ENCODE measurements at places on chromosomes 2 and 18.

DNA sequence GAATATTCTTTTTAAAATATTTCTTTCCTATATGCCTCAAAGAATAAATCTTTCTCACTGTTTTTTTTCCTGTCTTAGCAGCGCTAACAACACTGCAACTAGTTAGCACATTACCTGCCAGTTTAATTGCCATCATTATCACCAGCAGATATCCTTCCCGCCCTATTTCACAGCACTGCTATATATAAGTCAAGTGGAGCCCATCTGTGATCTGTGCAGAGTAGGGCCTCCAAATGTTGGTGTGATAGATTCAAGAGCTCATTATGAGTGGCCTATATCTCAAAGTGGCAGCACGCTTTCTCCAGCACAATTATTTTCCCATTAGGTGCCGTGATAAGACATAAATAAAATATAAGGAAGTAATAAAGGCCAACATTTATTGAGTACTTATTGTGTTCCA is 19.8 kb upstream of the RGPD4 start:
- no peak for DNase-seq

GRCh38 chr18:7743256-7743655 is 176.1 kb downstream of the PTPRM start:
- no peak for DNase-seq

DNA sequence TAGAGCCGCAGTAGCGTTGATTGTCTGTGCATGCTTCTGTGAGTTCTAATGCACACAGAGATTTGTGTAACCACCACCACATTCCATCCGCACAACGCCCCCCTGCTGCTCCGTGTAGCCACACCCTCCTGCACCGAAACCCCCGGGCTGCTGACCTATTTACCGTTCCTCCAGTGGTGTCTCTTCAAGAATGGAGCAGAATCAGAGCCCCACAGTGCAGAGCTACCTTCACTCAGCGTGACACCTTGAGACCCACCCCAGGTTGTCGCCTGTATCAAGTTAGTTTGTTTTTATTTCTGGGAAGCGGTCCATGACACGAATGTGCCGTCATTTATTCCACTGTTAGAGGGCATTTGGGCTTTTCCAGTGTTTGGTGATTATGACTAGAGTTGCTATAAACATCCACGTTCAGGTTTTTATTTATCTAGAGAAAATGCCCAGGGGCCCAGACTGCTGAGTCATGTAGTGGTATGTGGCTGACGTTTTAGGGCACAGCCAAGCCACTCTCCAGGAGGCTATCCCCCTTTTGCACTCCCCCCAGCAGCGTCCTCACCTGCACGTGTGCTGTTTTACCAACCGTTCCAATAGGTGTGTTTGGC is 266.8 kb downstream of the NDUFA10 start:
- DNase-seq: no peak

DNA sequence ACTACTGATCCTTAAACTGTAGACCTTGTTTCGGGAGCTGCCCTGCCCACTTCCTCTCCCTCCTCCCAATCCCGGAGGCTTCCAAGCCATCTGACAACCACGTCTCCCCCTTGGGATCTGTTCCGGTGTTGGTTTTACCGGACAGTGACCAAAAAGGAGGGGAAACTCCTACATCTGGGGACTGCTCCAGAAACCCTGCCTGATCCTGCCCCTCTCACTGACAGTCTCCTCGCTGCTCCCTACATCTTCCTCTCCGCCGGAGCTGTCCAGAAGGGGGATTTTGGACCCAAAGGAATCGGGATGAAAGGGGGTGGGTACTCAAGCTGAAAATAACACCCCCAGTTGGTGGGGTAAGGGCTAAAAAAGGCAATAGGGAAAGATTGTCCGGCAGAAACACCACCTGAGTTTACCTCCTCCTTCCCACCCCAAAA is 1.5 kb downstream of the INO80D start:
- peak; percentile 33 for DNase-seq

DNA sequence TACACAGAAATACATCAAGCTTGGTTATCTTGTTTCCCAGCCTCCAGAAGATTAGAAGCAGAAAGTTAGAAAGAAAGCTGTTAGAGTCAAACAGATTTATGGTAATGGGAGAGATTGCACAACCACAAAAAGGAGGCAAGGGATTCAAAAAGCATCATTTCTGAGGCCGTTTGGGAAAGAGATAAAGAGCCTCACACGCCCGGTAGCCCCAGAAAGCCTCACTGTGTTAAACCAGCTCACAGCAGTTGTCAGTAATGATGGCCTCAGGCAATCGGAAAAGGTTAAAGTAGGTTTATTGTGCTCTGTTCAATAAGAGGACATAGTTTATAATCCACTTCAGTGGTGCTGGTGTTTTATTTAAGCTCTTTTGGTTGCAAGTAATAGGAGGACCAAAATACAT is 111.3 kb downstream of the DCC start:
- no peak for DNase-seq

- DNase-seq: no peak
Measured at GRCh38 chr2:96176661-96177060, 31.4 kb upstream of the DUSP2 start.

GRCh38 chr18:65934874-65935273 is 184.1 kb downstream of the CDH7 start:
- no peak for DNase-seq

DNA sequence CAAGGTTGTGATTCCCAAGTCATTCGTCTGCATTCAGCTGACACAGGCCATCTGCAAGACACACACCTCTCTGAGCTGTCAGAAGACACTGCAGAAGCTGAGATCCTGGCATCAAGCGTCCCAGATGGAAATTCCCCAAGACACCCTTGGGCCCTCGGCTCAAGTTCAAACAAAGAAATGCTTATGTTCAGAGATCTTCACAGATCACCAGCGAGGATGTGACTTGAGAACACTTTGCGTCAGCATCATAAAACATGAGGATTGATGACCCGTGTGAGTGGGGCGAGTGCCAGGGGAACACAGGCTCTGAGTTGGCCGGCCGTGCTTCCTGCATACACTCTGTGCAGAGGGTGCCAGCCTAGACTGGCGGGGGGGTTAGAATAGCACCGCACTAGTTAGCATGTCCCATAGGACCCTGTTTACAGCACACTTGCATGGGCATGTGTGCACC is 36.8 kb downstream of the KCNIP3 start:
- no peak for DNase-seq

DNA sequence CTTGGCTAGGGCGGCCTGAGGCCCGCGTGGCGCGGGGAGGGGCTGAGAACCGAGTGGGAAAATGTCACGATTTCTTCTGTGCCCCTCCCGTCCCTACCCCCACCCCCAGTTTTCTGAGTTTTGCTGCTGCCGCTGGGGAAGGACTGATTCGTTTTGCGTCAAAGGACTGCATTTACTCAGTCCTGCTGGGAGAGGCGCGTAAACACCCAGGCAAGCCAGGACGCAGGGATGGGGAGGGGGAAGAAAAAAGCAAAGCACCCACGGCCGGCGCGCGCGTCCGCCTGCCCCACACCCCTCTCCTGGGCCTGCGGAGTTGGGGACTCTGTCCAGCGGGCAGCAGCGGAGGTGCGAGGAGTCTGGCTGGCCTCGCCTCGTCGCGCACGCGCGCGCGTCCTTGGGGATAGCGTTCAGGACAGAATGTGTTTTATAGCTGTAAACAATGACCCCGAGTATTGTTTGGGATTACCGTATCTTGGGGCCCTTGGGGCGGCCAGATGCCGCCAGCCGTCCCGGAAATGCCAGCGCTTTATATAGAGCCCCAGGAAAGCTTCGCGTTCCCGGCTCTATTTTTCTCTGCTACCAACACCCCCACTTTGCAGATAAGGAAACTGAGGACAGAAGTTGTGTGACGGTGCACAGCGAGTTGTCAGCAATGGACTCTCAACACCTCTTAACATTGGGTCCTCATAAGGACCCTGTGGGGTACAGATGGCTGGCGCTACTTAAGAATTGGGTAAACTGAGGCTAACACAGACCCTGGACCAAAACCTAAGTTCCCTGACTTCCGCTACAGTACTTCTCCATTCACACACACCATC is 1.7 kb upstream of the FOSL2 start:
- no peak for DNase-seq

GRCh38 chr2:28930205-28930604 is 35.7 kb downstream of the WDR43 start:
- no peak for DNase-seq

DNA sequence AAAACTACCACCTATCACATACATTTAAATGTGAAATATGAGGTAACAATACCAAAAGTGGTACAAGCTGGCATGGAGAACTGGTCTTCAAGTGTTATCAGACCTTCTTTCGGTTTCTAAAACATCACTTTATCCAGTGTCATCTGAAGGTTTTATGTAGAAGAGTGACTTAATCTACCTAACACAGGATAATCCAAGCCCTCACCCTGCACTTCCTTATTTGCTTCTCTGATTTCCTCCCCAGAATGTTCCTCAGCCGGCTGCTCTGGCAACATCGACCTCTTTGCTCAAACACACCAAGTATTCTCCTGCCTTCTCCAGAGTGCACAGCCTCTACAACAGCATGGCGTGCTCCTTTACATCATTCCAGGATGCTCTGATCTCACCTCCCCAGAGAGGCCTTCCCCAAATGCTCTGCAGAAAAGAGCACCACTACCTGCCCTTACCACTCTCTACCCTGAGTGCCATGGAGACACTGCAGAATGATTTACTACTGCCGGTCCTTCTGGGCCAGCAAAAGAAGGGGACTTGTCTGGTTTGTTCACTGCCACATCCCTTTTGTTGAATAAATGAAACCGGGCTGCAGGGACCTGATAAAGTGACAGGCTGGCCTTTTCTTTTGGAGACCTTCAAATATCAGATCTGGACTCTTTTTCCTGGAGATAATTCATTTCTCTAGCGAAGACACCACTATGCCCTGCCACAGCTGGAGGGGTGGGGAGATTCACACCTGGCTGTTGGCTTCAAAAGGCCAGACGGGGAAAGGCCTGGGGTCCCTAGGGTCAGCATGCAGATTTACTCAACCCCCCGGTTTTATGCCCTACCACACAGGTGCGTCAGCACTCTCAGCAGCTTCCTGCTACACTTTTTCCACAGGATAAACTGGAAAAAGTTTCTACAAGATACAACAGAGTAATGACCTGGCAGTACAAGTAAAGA is 42.0 kb downstream of the TTR start:
- no peak for DNase-seq

DNA sequence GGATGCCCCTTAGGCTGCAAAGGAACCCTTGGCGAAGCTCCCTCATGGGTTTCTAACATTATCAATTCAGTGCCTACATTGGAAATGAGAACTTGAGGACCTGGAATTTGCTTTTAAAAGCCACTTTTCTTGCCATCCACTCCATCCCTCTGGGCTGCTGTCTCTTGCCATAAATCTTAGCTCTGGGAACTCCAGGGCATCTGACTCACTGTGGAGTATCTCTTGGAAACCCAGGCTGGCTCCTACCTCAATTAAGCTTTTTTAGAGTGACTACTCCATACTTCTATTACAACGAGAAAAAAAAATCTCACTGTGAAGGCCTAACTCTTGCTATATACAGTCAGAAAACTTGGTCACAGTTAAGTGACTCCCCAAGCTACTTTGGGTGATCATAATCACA is 227.2 kb upstream of the SETBP1 start:
- no peak for DNase-seq

- no peak for DNase-seq
Measured at GRCh38 chr2:108243566-108243965, 3.8 kb downstream of the SULT1C3 start.

DNA sequence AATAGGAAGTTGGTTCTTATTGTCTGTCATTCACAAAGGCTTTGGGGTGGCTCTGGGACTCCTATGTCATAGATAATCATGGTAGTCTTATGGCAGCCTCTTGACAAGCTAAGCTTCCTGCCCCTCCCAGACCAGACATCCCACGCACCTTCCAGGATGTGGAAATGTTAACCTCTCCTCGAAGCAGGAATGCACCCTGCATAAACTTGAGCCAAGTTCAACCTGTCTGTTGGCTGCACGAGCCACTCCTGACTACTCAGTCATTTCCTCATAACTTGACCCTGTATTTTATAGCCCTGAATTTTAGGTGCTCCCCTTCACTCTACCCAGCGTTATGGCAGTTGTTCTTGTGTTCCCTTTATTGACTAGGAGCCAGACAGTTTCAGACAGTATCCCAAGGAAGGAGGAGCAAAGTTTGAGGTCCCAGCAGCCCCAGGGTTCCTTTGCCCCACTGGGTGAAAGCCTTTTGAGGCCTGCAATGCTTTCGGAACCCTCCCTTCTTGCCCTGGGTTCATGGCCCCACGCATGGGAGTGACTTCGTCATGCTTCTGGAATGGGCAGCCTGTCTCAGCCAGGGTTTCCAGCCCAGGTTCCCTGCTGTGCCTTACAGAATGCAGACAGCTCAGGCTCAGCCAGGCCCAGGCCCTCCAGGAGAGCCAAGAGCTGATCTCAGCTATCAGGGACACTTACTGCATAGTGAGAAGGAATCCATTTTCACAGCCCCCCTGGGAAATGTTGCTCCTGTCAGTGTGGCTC is 15.6 kb upstream of the INO80C start:
- DNase-seq: no peak

DNA sequence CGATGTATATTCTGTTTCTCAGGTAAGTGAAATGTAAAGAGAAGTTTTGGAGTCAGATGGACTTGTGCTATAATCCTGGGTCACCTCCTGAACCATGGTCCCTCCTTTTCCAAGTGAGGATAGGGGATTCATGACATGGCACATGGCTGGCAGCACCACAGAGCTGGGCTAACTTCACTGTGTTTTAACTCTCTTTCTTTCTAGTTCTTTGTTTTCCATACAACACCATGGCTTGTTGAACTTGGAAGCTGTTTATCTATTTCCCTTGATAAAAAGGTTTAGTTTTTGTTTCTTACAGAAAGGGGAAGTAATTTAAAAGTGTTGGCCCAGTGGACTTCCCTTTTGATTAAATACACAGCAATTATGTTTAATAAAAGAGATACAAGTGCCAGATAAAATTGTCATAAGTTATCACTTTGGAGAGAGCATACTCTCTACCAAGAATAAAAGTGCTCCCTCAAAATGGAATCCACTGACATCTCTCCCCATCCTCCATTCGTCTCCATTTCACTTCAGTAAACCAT is 90.4 kb downstream of the PLCL1 start:
- no peak for DNase-seq

DNA sequence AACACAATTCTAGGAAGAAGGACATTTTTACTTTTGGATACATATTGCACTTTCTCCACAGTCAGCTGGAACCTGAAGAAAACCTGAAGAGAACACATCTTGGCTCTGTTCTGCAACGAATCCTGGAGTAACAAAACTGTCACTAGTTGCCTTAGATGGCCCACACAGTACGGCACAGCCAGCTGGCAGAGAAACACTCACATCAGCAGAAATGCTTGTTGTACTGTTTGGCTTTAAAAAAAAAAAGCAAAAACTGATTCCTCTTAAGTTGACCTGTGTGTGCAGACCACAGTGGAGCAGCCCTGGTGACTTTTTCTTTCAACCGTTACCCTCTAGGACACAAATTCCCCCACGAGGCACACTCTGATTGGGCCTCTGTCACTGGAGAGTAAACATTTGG is 152.3 kb upstream of the TWIST2 start:
- no peak for DNase-seq

- no peak for DNase-seq
Measured at GRCh38 chr2:191862156-191862775, 15.4 kb upstream of the CAVIN2 start.

GRCh38 chr2:180583441-180584140 is 396.8 kb upstream of the UBE2E3 start:
- DNase-seq: no peak
